Effector CD8-positive, alpha-beta T cell (primary cell): ENCODE measurements at places on chromosomes 5 and 9.

GRCh38 chr5:145975361-145976066 is 39.1 kb downstream of the SH3RF2 start:
- DNase-seq = no peak

DNA sequence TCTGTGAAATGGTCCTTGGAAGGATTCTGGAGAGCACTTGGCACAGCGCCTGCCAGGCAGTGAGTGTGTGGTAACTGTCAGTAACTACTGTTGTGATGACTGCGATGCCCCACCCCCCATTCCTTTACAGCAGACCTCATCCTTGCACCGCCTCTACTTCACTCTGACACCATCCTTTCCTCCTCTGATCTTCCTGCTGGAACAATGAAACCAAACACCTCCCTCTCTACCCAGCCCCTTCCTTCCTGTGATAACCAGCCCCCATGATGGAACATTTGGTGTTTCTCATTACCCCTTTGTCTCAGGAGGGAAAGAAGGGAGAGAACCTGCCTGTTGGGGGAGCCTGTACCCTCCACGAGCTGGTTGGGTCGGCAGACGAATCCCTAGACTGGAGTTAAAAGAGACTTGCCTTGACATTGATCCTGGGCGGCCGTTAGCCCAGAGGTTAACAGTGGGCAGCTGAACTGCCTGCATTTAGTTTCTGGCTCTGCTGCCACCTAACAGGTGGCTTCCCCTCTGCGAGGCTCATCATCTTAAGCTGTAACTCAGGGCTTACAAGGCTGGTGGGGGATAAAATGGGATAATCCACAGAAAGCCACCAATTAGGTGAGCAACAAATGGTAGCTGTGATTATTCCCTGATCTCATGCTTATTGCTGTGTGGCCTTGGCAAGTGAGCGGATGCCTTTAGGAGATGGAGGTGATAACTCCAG is 34.2 kb upstream of the GRPEL2 start:
- DNase-seq = no peak

DNA sequence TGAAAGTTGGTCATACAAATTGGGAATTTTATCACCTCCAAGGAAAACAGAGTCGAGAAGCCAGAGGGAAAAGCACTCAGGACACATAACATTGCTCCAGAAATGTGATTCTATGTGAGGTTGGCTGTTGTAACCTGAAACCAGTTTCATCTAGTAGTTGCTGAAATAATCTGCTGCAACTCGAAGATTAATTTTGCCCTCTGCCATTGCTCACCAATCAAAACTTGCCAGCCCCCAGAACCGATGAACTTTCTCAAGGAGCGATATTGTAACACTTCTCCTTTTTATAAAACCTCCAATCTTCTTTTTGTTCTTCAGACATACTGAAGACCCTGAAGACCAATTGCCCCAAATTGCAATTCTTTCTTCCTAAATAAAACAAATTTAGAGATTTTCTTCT is 31.1 kb downstream of the C5orf58 start:
- no peak for DNase-seq

DNA sequence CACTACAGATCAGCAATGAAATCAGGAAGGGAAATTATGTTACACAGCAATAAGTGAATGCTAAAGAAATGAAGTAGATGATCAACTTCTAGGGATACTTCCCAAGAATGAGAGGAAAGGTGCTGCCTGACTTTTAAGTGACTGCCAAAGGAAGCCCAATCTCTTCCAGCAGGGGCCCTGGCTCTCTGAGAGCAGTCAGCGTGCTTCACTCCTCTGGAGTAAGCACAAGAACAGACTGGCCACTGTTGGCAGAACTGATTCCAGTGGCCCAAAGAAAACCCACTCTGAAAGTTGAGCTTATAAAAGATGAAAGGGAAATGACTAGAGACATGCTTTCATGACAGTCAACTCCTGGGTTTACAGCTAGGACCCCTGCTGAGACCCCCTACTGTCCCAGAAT is 41.8 kb downstream of the MTMR12 start:
- DNase-seq = no peak

GRCh38 chr9:124815601-124816000 is 37.7 kb upstream of the WDR38 start:
- DNase-seq = no peak

GRCh38 chr5:61755726-61756222 is 423.7 kb downstream of the ZSWIM6 start:
- no peak for DNase-seq

GRCh38 chr5:7015586-7016256 is 302.5 kb downstream of the TENT4A start:
- no peak for DNase-seq

DNA sequence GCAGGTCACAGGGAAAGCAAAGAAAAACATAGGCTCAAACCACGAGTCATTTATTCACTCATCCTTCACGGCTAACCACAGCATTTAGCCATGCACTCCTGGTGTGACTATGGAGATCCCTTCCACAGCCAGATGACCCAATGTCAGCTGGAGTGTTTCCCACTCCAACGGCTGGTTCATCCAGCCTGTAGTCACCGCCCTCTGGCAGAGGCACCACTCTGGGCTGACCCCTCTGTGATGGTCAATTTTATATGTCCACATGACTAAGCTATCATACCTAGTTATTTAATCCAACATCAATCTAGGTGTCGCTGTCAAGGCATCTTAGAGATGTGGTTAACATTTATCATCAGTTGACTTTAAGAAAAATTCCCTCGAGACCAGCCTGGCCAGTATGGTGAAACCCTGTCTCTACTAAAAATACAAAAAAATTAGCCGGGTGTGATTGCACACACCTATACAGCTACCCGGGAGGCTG is 9.5 kb upstream of the PHF19 start:
- DNase-seq = no peak

DNA sequence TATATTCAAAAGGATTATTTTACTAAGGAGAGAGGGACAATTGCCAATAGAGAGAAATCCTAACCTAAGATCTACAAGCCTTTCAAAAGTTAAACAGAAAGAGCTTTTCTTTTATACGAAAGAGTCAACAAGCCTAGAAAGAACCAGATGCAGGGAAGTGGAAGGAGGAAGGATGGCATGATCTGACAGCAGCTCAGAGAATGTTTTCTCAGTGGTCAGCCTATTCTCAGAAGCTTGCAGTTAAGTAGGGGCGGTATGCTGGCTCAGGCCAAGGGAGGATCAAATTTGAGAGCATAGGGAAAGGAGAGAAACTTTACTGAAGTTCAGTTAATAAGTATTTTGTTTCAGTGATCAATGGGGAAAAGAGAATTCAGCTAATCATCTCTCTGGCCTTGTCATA is 88.0 kb upstream of the FTMT start:
- no peak for DNase-seq

DNA sequence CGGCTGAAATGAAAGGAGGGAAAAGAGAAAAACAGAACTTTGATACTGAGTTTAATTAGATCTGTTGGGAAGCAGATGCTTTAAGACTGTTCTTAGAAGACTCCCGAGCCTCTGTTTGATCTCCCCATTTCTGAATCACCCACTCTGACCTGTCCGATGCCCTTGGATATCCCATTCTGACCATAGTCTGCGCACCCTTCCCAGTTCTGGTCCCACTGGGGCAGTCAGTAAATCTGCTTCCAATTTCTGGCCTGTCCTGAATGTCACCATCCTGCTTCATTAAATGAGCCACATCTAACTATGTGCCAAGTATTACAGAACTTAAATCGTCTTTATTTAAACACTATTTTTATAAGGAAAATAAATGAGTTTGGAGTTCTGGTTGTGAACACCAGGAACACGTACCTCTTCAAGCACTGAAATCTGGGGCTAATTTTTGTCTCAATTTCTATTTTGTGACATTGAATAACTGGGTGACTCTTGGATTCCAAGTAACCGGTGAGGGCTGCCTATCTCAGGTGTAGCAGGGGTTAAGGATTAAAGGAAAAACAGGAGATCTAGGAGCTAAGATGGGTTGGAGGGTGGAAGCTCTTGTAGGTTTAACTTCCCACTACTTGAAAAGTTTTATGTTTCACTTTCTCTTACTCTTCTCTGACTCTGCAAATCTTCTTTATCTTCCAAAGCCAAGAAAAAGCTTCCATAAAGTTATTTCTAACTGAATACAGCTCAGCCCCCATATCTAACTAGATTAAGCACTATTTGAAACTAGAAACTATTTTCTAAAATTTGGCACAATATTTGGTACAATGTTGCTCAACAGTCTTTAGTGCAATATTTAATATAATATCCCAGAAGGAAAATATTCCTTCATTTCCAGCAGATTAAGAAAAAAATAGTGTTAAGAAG is 40.1 kb downstream of the ALDH1A1 start:
- no peak for DNase-seq

DNA sequence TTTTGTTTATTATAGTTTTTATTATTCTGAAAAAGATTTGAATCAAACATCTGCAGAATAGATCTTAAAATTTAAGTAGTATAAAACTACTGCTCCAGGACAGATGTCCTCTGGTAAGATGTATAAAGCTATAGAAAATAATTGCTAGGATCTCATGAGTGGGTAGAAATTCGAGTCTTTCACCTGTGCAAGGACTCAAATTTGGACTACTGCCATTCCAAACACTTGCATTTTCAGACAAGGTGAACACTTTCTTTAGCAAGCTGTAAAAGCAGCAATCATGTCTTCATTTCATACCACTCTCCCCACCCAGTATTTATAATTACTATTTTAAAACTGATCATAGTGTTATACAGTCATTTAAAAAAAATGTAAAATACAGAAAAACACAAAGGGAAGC is 20.7 kb downstream of the SKP2 start:
- no peak for DNase-seq
